ENCODE measurements at places on chromosomes 6 and 20. TPM values are rescaled to one million over a fixed set of nuclear protein-coding genes. Genes with fewer than 3 reads are reported as not detected.

Gene RSPH9
- total RNA-seq: 0.11 TPM

Gene CLPSL1
- not detected for total RNA-seq

Gene IL17F
- total RNA-seq: not detected

Gene ZBP1
- 0.22 TPM for total RNA-seq

Gene SAMHD1
- 52.2 TPM for total RNA-seq

Gene ALDH5A1
- total RNA-seq: 25.1 TPM

Gene C6orf163
- total RNA-seq: 1.4 TPM

Gene ANKRD60
- not detected for total RNA-seq

Gene KHDC1L
- not detected for total RNA-seq

Gene TTK
- 0.43 TPM for total RNA-seq

Gene CDH26
- 2.3 TPM for total RNA-seq

Gene MAS1
- not detected for total RNA-seq

Gene CDSN
- total RNA-seq: not detected

Gene RIPOR3
- total RNA-seq: 8.3 TPM

Gene GJA10
- not detected for total RNA-seq

Gene MYO6
- 4.7 TPM for total RNA-seq

Gene ADA
- total RNA-seq: 10.7 TPM

Gene PPP1R14C
- 129 TPM for total RNA-seq

Gene TNFRSF21
- total RNA-seq: 15.3 TPM

Gene PTGIS
- 24.2 TPM for total RNA-seq

Gene CSNK2B
- total RNA-seq: 97.3 TPM

Gene EFCAB8
- total RNA-seq: 0.43 TPM

Gene SCAND1
- total RNA-seq: 44.8 TPM

Gene HMGA1
- total RNA-seq: 44.4 TPM

Gene THBD
- 17.4 TPM for total RNA-seq

Gene KCNK16
- not detected for total RNA-seq

Gene DYNLT2
- total RNA-seq: 0.41 TPM

Gene SPDEF
- not detected for total RNA-seq

Gene RAMACL
- 0.43 TPM for total RNA-seq

Gene CNKSR3
- 20.0 TPM for total RNA-seq

Gene ADGB
- not detected for total RNA-seq

Gene DSP
- 305 TPM for total RNA-seq

Gene STMN3
- total RNA-seq: 7.1 TPM

Gene PHACTR2
- 75.9 TPM for total RNA-seq

Gene EYS
- not detected for total RNA-seq

Gene SLC12A5
- not detected for total RNA-seq

Gene FAXC
- total RNA-seq: not detected

Gene CST4
- not detected for total RNA-seq

Gene TMEM74B
- 2.9 TPM for total RNA-seq

Gene TMX4
- 114 TPM for total RNA-seq

Gene SNHG17
- total RNA-seq: 5.6 TPM

Gene CEBPB
- total RNA-seq: 62.4 TPM

Gene TREM1
- total RNA-seq: 1.2 TPM

Gene JPH2
- total RNA-seq: 197 TPM

Gene ID1
- 98.9 TPM for total RNA-seq

Gene ZNF391
- 0.89 TPM for total RNA-seq

Gene CRIP3
- 7.1 TPM for total RNA-seq

Gene KCNK5
- total RNA-seq: 0.60 TPM

Gene CST2
- not detected for total RNA-seq

Gene PSMB9
- total RNA-seq: 13.4 TPM

All from Right ventricle myocardium inferior (tissue), 1 donor.